ENCODE measurements at places on chromosomes 6 and 20.

DNA sequence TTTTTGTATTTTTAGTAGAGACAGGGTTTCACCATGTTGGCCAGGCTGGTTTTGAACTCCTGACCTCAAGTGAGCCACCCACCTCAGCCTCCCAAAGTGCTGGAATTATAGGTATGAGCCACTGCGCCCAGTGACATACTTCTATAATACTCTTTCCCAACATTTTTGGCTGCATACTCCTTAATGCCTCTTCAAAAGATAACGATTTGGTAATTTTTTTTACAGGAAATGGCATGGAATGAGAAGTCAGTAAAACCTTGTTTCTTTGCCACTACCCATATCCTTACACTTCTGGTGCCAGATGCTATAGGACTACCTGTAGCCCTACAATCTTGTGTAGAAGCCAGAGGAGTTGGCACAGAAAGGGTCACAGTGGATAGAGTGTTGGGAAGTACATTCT is 41.4 kb upstream of the SGK1 start:
- no peak for DNase-seq

GRCh38 chr6:136158971-136159370 is 91.1 kb downstream of the MTFR2 start:
- DNase-seq: no peak

GRCh38 chr6:93272896-93273295 is 146.5 kb downstream of the EPHA7 start:
- DNase-seq: no peak

- no peak for DNase-seq
These were observed 6.2 kb downstream of the NKX2-2 start for GRCh38 chr20:21507400-21508229.

DNA sequence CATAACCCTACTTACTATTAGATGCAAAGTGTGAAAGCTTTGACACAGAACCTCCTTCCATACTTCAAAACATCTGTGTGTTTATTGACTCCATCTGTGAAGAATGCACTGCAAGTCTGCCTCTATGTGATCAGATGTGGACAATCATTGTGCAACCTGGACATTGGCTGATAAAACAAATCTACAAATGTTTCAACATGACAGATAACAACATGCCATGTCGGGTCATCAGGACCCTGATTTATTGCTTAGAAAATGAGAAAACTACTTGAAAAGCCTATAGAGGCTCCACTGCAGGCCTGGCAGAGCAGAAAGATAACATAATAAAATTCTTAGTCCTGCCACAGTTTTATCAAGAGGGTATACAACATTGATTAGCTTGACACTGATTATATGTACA is 1286.4 kb downstream of the GRIK2 start:
- DNase-seq: no peak
